ENCODE measurements at places on chromosomes 4 and X.

- no peak for DNase-seq
These were observed 30.4 kb upstream of the ABCG2 start for GRCh38 chr4:88188738-88189417.

DNA sequence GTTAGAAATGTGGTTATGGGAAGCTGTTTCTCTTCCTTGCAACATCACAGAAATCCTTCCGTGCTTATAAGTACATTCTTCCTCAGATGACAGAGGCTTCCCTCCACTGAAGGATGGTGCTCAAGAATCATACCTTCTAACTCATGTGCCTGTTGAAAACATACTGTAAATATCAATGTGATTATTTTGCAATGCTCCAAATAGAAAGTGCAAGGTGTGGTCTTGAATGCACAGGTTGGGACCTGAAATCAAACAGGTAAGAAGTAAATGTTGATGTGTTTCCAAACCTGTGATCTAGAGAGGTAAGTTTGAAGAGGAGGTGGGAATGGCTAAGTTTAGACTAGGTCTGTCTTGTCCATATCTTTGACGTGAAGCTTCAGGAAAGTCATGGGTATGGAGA, 87.7 kb downstream of the ZNF518B start:
- no peak for DNase-seq

DNA sequence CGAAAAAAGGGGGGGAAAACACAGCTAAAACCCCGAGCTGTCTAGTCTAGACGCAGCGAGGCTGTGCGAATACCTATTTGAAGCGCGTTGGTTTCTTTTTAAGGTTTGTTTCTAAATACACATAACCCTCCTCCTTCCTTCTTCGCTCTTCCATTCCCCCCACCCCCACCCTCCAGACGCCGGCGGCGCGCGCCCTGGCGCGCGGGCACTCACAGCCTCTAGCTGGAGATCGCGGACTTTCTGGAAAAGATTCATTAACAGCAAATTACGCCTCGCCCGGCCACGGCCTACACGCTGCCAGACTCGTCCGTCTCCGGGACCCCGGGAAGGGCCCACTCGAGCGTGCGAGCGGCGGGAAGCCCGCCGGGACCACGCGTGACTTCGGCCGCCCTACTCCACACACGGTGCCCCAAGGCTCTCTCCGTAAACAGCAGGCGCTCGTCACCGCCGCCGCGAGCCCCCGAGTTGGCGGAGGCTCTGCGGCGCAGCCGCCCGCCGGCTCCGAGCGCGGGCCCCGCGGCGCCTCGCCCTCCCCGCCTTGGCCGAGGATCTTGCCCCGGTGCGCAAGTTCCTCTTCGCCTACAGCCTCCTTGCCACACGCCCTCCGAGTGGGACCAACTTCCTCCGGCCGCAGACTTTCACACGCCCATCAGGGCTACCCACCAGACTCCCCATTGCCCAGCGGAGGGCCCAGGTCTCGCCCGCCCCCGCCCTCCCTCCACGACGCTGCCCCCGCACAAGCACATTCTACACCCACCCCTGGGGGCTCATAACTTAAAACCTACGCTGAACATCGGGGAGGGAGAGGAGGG, 2.0 kb downstream of the BCOR start:
- DNase-seq = no peak

GRCh38 chr4:119315036-119315435, 6.9 kb downstream of the FABP2 start:
- no peak for DNase-seq

DNA sequence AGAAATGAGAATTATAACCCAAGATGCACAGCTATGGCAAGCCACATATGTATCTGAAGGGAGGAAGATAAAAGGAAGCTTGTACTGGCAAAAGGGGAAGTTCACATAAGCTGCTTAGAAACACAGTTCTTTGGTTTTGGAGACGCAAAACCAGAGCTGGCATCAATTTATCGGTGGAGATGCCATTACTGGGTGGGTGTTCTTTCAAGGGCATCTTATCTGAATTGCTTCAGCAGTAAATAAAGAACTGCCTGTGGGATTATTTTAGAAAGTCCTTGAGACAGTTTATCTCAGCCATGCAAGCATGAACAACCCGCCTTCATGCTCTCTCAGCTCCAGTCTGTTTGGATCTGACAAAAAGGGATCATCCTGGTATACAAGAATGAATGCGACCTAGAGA, 60.8 kb downstream of the DDX60 start:
- no peak for DNase-seq

DNA sequence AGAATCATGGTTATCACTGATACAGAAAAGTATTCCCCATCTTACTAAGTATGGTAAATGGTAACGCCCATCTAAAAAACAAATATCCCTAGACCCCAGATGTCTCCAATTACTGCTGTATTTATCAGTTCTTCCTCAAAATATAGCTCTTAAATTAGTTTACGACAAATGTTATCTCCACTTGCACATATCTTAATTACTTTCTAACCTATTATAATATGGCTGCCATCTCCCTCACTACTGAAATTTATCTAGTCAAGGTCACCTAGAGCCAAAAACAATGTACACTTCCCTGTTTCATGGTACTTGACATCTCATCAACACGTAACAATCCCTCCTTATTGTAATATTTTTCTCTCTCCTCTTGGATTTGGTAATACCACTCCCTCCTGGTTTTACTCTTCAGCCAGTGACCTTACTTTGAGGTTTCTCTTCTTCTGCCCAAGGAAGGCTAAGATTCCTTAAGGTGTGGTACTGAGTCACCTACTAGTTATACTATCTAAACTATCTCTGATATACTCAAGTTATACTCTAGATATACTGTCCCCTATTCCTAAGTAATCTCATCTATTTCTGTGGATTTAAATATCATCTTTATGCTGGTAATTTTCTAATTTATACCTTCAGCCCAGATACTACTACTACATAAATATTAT, 8.6 kb downstream of the LCORL start:
- no peak for DNase-seq

- peak; percentile 72 for DNase-seq
These were observed 40.4 kb downstream of the ENPEP start for GRCh38 chr4:110516106-110516922.

DNA sequence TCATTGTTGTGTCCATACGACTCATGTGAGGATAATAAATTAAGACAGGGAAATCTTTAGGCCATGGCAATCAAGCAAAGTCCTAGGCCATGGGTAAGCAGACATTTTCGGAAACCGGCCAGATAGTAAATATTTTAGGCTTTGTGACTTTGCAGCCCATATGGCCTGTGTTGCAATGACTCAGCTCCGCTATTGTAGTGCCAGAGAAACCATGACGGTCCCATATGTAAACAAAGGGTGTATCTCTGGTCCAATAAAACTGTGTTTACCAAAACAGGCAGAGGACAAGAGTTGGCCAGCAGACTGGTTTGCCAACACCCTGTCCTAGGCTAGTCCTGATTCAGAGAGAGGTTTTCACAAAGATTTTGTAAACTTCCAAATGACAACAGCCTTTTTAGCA, 5.0 kb downstream of the FAM114A1 start:
- no peak for DNase-seq

DNA sequence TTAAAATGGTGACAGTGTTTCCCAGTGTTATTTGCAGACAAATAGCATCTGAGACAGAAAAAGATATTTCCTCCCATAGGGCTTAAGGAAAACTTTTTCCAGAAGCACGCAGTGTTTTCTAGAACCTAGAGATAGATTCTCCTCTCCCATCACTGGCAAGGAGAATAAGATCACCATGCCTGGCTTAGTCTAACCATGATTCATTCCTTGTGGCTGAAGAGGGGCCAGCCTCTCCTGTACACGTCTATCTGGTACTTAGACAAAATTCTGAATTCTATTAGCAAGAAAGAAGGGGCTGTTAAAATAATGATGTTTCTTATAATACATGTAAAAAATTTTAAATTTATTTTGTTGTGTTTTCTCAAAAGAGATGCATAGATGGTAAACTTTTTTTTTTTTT, 296.1 kb upstream of the LDB2 start:
- no peak for DNase-seq

DNA sequence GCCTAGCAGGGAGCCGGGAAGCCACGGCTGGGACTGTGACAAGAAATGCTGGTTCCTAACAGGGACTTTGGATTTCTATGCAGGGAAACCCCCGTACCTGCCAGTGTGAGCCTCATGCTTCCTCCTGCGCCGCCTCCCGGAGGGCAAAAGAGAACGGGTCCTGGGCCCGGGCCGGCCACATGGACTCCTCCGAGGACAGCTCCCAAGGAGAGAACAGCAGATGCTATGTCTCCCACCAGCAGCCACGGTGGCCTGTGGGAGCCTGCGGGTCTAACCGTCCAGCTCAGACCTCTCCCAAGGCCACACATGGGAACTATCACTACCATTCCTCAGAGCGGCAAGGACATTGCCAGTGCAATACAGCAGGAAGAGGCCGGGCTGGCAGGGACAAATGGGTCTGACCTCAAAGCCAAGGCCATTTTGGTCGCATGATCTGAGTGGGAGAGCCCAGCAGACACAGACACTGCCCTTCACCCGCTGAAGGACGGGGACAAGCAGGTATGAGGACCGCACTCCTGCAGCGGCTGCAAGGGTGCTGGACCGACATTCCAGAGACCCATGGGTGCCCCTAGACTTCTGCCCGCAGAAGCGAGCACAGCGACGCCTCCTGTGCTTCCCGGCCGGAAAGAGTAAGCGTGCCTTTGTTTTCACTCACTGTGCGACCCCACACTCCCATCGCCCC, 4.5 kb upstream of the C4orf50 start:
- DNase-seq = no peak

- DNase-seq = no peak
These were observed 615.8 kb downstream of the TRAM1L1 start for GRCh38 chr4:116469582-116469981.

DNA sequence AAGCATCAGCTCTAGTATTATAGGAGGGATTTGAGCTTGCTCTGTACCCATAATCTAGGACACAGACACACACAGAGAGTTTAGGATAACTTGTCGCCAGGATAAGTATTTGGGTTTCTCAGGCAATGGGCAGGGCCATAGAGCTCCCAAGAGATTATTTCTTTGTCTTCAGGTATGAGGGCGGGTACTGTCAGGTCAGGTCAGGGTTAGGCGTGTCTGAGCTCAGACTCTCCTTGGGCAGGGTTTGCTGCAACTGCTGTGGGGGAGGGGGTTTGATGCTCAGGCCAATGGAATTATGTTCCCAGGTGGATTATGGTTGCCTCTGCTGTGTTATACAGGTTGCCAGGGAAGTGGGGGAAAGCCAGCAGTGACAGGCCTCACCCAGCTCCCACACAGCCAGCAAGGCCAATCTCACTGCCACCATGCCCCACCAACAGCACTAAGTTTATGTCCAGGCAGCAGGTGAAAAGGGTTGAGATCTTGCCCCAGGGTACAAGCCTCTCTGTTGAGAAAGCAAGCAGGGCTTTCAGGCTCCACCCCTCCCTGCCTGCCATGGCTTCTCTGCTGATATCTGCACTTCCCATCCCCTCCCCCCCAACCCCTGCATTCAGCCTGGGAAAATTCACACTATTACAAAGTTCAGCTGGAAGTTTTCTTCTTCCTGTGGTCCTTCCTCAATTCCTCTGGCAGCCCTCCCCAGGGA, 101.3 kb downstream of the RRAGB start:
- no peak for DNase-seq

- DNase-seq = no peak
These were observed 11.3 kb downstream of the PSAPL1 start for GRCh38 chr4:7423391-7423790.

- DNase-seq = no peak
These were observed 221.7 kb downstream of the RBMX2 start for GRCh38 chrX:130623518-130623917.

DNA sequence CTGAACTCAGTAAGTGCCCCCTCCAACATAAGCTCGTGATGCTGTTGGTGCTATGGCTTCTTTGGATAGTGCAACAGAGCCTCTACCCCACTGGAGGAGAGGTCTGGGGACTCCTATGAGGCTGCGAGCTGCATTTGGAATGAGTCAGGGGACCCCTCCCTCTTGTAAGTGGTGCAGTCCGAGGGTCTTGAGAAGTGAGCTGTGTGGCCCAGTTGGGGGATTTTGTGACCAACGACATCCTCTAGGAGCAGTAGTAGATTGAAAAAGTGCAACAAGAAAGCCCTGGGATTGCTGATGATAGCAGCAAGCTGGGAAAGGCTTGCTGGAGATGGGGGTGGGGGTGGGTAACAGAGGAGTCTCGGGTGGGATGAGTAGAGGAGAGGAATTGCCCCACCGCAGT, 3.1 kb downstream of the FRMPD3 start:
- DNase-seq = no peak
